ENCODE measurements at places on chromosomes 7 and 10. TPM values are rescaled to one million over a fixed set of nuclear protein-coding genes. Genes with fewer than 3 reads are reported as not detected.

DNA sequence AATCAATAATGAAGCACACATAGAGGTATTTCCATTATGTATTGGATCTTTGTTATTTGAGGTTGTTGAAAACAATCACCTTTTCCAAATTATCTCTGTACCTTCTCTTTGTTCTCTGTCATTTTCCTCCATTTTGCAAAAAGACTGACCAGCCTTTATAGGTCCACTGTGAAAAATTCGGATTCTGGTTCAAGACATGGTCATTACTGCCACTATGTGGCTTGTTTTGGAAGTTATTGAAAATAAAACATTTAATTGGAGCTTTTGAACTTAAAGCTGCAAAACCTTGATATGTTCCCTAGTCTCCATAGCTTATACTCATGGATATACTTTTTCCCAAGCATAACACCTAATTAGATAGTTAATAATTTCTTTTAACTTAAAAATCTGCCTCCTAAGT, 1094.4 kb downstream of the NRG3 start:
- DNase-seq = peak; percentile 45

DNA sequence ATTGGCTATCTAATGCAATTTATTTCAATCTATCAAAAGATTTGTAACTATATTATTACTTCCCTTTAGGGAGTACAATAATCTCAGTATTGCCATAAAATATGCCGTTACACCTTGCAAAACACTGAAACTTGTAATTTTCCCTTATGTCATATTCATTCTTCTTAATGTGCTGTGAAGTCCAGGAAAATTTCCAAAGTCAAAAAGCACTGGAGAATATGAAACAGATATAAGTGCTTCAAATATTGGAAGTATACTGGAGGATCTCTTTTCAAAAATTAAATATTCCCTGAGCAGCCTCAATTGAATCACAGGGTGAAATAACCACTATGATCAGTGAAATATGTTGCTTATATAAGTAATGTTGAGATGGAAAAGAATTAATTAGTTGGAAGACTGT, 356.0 kb downstream of the PPP1R3A start:
- no peak for DNase-seq

- DNase-seq = no peak
These were observed at the start of gene UPP1 for GRCh38 chr7:48089046-48090003. Gene UPP1, plus strand, starts transcription at chr7:48089265. Its CDS starts 5,519 bp downstream, at chr7:48094784.

DNA sequence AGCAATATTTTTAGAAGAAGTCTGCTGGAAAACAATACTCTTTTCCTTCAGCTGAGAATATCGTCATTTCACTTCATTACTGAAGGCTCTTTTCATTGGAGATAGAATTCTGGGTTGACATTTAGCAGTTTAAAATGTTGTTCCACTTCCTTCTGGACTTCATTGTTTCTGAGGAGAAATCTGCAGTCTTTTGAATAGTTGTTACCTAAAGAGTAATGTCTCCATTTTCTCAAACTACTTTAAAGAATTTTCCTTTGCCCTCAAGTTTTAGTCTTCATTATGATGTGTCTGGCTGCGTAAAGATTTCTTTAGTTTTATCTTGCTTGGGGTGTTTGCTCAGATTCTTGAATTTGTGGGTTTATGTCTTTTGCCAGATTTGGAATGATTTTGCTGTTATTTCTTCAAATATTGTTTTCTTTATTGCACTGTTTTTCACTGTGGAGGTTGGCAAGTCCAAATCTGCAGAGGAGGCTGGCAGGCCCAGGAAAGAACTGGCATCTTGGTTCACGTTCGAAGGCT, 136.3 kb downstream of the DNAJB6 start:
- DNase-seq = no peak

- peak; percentile 40 for DNase-seq
These were observed 25.8 kb upstream of the IMMP2L start for GRCh38 chr7:111588065-111588433.

DNA sequence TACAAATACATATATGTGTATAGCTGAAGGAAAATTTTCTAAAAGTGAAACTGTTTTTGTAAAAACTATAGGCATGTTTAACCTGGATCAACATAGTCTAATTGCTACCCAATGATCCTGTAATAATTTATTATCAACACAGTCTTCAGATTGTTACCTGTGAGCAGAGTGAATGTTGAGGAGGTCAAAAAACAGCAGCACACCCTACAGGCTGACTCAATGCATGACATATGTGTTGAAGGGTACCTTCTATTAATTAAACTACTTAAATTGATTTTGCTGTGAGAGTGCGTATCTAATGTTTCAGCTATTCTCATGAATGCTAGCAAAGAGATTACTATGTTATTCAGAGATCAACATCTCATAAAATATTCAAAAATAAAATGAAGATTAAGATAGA, 411.4 kb downstream of the TNS3 start:
- DNase-seq = no peak

DNA sequence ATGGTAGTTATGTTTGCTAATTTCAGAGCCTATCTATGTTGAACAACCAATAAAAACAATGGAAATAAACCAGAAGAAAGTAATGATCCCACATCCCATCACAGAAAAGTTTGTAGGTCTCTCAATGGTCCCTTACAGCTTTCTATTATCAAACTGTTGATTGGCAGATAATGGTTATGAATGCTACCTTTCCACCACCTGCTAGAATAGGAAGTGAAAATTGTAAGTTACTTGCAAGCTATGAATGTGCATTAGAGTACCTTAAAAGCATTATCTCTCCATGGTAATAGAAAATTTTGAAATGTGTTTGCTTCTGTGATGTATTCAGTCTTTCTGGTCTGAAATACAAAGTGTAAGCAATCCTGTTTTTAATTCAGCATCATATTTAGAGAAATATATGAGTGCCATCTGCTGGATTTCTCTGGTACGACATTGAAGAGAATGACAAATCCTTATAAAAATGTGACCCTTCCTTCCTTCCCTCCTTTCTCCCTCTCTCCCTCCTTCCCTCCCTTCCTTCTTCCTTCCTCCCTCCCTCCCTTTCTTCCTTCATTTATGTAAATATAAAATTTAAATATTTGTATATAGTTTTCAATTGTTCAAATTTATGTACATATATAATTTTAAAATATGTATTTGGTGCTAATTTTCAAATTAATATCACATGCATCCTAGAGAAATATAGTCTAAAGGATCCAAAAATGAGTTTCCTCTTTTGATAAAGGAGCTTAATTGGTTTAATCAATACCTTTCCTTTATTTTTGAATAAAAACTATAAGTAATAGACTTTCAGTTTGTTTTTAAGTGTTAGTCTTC, 41.4 kb upstream of the PNLIPRP3 start:
- DNase-seq = peak; percentile 58

DNA sequence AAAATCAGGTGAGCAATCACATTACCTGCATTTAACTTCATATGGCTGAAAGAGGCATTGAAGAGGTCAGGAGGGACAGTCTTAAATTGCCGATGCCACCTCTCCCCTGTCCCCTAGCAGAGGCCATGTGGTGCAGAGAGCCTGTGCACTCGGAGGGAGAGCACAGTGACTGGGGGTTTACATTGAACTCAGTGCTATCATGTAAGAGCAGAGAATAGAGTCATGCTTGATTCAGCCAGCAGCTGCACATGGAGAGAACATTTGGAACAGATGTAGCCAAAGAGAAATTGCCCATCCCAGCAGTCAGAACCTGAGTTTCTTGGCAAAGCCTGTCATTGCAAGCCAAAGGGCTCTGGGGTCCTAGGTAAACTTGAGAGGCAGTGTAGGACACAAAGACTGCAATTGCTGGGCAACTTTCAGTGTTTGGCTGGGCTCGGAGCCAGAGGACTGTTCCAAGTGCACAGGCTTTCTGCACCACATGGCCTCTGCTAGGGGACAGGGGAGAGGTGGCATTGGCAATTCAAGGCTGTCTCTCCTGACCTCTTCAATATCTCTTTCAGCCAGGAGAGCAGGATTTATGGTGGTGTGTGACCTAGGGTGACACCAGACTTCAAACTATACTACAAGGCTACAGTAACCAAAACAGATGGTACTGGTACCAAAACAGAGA, 267.1 kb downstream of the REEP3 start:
- DNase-seq = no peak

GRCh38 chr7:151058781-151059366, 515 bp upstream of the SLC4A2 start:
- DNase-seq = peak; percentile 32

- DNase-seq = no peak
These were observed 12.8 kb downstream of the LRRN3 start for GRCh38 chr7:111103678-111104274.

DNA sequence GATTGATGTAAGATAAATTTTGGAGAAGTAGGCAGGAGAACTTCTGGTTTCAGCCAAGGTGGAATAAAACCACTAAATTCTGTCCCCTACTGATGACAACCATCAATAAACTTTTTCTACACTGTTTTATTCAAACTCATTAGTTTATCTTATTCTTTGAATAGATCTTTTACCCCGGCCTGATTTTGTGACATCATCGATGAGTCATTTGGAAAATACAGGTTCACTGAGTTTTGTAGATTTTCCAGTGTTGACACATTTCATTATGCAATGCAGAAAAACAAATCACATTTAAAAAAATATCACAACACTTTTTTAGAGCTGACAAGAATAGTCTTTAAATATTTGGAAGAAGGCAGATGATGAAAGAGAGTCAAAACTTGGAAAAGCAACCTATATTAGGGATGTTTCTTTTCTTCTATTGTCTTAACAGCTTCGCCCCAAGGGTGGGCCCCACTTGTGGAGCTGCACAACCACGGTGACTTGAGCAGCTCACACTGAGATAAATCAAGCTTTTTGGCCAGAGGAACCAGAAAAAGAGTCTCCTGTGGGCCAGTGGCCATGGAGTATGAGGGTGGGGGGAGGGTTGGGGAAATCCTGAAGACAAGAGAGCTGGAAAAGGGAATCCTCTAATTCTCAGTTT, 112.8 kb downstream of the PTEN start:
- DNase-seq = peak; percentile 52

The DHX32 gene
- 20.2 TPM for total RNA-seq

The NPFFR1 gene
- not detected for total RNA-seq

The TMEM225B gene
- total RNA-seq = not detected

Data from fibroblast of the aortic adventitia (primary cell).